HuH-7.5 (cell line): ENCODE measurements at places on chromosomes 2 and 18.
A peak's percentile ranks its signal among the peaks of the same experiment; 100 is the strongest.

DNA sequence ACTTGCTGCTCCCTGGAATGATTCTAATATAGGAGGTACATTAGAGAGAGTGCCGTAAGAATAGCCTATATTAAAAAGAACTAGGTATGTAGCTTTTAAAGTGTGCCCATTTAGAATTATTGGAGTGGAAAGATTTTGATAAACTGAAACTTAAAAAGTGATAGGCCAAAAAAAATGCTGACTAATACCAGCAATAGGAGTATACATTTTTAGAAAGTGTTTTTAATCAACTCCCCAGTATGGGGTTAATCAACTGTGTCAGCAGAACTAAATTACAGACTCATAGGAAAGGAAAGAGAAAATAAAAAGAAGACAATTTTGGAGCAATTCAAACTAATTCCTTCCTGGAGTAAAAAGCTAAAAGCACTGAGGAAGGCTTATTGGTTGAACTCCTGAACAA lies 13.3 kb upstream of the MEIS1 start:
- no peak for DNase-seq

- peak; percentile 13 for DNase-seq
Observed at GRCh38 chr18:22711192-22711685, 221.9 kb upstream of the RBBP8 start.

DNA sequence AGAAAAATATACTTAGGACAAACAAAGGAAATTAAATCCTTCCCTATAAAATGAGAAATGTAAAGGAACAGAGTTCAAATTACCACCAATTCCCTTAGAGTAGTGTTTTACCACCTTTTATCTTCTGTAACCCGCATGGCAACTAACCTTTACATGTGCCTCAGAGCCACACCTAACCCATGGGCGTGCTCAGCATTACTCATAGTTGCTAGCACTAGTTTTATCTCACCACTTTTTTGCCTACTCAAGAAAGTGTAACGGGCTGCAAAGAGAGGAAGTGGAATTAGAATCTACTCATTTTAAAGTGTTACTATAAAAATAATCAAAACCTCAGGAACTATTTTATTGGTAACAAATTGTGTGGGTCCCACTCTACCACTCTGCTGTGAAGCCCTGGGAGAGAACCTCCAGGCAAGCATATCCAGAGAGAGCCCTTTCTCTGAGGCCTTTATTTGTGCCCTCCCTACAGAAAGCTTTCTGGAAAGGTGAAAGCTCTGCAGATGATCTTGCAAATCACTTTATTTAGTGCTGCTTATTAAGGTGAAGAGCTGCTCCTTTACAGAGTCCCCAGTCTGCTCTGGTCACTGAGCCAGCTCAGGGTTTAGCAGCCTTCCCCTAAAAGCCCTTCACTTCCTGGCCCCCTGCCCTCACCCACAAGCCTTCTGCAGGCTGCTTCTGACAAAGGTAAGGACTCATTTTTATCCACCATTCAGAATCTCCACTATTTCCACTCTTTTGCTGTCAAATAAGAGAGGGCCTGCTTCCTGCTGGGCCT lies 98.8 kb downstream of the TRABD2A start:
- no peak for DNase-seq

DNA sequence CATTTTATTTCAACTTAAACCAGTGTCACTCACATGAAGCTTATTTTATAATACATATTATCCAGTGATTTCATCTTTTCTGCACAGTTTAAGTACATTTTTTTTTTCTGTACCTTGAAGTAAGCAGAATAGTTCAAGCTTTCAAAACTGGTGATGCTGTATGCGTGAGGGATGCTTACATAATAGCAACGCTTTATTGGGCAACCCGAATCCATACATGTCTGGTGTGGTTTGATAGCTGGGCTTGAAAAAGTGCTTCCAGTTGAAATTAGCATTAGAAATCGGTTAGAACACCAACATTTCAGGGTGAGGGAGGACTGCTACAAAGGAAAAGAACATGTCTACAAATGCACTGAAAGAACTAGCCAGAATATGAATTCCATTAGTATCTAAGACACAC lies 117.4 kb downstream of the MBP start:
- no peak for DNase-seq

DNA sequence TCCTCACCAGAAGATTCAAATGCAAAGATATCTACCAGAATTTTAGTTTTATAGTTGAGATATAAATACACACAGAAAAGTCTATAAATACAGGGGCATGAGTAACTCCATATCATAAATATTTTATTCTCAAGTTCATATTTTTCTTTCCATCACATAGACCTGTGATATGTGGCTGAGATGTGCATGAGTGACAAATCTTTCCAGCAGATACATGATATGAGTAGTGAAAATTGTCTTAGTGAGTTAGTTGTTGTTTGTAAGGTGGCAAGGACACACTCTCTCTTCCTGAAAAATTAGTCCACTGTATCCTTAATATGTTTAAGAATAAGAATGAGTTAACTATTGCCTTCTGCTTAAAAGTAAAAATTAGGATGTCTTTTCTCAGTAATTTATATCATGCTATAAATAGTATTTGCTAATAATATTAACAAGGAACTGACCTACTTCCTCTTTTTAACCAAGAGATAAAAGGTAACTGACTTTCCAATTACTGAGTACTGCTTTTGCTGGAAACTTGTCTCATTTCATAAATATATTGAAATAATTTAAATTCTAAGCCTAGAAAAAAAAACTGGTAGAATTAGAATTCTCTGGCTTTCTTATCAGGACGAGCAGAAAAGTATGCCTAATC lies 85.2 kb upstream of the SESTD1 start:
- DNase-seq = no peak

- DNase-seq = no peak
Observed at GRCh38 chr18:45608400-45608799, 6.9 kb upstream of the SLC14A2 start.

DNA sequence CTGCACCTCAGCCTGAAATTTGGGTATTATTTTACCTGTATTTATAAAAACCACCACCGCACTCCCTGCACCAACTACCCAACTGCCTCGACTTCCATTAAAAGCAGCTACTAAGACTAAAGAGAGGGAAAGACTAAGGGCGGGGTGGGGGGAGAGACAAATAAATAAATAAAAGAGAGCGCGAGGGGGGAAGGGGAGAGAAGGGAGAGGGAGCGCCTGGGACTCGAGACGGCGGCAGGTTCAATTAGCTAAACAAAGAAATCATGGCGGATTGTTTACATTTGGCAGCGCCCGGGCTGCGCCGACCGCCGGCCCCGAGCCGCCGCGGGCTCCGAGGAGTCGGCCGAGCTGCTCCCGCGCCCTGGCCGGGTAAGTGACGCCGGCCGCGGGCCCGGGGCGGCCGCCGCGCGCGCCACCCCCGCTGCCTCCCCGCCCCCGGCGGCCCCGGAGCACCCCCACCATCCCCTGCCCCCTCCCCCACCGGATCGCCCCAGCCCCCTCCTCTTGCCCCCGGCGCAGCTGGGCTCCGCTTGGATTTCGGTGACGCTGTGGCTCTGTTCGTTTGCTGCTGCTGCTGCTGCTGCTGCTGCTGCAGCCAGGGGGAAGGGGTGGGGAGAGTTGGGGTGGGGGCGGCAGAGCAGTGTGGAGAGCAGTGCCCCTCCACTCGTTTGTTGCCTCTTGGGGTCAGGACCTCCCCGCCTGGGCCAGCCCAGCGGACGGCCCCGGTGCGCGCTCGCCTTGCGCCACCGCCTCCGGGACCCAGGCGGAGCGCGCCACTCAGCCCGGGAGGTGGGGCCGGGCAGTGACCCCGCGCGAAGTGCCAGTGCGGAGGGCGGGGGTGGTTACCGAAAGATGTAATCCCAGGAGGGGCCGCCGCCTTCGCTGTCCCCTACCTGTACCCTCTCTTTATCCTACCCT lies 187.2 kb upstream of the FANCL start:
- peak; percentile 51 for DNase-seq
